ENCODE measurements at places on chromosomes 3 and 15.

DNA sequence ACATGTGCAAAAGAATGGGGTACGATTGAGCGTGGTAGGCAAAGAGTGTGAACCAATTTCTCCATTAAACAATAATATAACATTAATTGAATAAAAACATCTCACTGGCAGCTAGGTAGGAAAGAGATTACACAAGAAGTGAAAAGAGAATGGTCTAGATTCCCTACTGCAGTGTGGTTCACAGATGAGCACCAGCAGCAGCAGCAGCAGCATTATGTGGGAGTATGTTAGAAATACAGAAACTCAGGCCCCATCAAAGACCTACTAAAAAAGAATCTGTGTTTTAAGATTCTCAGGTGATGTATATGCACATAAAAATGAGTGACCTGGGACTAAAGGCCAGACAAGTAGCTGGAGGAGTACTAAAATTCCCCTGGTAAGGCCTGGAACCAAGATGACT lies 118.2 kb downstream of the ADAM10 start:
- no peak for DNase-seq

- no peak for DNase-seq
Observed at GRCh38 chr3:172929451-172929850, 178.9 kb downstream of the ECT2 start.

- DNase-seq = peak; percentile 59
Observed at GRCh38 chr3:182913889-182914288, 66.4 kb downstream of the DCUN1D1 start.

DNA sequence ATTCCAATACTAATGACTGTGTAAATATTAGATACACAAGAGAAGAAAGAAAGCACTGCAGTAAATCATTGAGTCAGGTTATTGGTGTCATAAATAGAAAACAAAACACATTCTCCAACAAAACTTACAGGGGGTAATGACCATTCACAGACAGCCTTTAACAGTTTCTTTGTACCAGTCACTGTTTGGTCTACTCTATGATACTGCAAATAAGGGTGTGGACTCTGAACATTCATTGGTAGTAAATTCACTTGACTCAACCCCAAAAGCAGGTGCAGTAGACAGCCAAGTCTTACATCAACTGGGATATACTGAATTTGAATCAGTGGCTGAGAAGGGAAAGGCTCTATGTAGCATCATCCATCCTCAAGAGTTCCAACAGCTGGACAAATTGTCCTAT lies 463.5 kb downstream of the FOXP1 start:
- no peak for DNase-seq

GRCh38 chr3:12854565-12854964 lies 13.2 kb upstream of the RPL32 start:
- no peak for DNase-seq

DNA sequence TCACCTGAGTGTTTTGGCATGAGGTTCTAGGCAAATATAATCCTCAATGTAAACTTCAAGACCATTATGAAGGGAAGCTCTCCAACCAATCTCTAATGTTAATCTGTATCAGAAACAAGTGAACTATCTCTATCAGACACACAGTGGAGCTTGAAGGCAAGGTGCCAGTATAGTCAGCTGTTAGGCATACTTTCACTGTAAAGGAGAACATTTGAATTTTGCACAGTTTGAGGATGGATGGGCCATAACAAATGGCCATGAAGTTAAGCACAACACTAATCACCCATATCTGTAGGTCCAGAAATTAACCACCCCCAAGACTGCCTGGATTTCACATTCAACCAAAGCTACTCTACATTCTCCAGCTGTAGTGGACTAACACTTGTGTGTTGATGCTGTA lies 69.1 kb upstream of the LMOD3 start:
- DNase-seq = no peak

GRCh38 chr15:67033012-67033411 lies 32.4 kb upstream of the SMAD3 start:
- DNase-seq = peak; percentile 64

Measured in natural killer cell (primary cell).